COLO829 (cell line): ENCODE measurements at places on chromosomes 5 and 9.

DNA sequence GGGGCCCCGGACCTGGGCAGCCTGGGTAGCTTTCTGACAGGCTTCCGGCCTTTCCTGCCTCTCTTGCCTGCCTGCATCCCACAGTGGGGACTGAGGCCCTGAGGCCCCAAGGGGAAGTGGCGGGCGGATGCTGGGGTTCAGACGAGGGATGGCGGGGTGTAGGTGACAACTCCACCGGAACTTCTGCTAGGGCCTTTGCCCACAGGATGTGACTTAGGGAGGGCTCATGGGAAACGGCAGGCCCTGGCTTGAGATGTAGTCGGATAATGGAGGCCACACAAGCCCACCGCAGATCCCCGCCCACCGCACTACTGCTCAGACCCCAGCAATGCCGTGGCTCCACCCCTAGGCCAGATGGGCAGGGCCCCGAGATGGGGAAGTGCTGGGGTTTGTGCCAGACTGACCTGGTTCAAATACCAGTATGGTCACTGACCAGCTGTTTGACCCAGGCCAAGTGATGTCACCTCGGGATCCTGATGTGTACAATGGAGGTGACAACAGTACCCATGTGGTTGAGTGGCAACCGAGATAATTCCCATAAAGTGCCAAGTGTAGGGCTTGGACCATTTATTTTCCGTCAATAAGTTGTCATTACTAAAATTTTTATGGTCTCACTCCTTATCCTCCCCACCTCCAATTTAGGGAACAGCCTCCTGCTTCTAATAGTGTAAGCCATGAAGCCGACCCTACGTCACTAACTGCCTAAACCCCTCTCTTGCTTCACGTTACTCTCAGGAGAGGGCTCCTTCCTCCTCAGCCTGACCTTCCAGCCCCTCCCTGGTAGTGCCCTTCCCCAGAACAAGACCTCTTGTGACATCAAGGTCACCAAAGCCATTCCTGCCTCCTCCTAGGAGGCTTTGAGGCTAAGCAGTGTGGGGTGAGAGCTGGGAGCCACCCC is 2.5 kb upstream of the CDK9 start:
- no peak for DNase-seq

DNA sequence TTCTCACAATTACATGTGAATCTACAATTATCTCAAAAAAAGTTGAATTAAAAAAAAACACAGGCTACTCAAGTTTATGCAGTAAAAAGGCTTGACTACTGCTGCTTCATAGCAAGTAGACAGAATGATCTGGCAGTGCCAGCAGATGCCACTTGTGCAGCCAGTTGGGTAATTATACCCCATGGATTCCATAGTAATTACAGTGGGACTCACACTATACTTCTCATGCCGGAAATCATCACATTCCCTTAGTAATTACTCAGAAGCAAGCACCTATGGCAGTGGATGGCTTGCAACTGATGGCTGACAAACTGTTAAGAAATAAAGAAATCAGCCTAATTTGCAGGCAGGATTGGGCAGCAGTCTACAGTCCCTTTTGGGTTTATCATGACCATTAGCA is 463.2 kb upstream of the KLF4 start:
- no peak for DNase-seq

DNA sequence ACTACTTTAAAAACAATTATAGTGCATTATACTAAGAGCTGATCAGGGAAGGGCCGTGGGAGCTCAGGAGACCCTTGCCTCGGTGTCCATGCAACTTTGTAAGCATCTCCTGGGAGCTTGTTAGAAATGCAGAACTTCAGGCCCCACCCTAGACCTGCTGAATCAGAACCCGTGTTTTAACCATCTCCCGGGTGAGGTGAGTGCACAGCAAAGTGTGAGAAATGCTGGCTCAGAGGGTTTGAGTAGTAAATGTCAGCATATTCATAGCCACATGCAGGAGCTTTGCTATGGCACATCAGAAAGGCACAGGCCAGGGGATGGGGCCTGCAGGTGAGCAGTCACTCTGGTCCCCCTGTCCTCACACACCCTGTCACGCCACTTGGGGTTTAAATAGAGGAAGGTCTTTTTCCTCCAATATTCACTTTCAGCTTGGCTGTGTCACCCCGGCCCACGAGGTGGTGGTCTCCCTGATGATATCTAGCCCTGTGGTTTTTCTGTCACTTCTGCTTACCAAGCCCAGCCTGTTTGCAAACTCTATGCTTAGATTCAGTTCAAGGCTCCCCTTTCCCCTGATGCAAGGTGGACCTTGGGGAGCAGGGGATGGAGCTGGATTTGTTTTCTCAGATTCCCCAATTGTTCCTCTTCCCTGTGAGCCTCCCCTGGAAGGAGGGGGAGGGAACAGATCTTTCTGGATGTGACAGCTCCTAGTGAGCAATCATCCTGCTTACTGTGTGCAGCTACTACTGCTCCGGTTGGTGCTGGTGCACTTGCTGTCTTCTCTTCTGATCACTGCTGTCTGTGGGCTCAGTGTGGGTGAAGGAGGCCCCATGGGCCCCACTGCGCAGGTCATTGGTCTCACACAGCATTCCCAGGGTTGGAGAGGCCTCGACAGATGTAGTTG is 51.8 kb upstream of the TGFBR1 start:
- no peak for DNase-seq

DNA sequence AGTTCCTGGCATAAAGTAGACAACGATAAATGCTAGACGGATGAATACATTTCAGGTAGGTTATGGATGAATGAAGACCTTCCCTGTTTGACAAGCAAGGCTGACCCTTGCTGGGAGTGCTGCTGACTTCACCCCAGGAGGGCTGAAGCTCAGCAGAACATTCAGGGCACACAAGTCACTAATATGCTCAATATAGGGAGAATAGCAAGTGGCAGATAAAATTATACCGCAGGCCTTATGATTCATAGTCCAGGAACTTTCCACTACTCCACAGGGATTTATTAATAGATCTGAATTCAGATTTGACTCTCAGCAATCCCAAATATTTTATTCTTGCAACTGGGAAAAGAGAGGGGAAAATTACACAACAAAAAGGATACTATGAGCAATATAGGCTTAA is 38.2 kb upstream of the GRAMD2B start:
- DNase-seq = no peak

DNA sequence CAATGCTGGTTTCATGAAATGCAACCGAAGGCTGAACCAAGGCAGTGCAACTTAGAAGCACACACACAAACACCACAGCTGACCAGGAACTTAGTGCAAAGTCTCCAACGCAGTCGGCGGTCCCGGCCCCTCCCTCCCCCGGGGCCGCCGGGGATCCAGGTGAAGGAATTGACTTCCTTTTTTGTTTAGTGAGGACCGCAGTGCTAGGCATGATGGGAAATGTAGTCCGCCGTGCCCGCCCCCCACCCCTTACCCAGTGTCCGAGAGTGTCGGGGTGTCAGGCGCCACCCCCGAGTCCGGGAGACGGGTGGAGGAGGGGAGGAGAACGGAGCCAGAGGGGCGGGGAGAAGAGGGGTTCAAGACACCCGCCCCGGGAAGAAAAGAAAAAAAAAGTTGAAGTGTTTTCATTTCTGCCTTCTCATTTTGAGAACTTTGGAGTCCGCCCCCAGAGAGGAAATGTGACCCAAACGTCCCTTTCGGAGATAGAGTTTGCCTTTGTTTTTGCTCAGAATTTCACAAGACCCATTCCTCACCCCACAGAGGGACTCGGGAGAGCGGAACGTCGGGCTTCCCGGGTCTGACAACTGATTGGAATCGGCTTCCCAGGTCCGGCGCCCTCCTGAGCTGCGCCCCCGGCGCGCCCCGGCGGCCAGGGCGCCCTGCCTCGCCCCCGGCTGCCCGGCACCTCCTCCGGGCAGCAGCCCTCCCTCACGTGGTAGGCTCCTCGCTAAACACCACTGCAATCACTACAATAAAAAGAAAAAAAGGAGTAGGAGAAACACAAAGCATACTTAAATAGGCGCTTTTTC is 2.0 kb downstream of the IER5L start:
- peak; percentile 82 for DNase-seq

- no peak for DNase-seq
Observed at GRCh38 chr5:39140558-39141168, 66.5 kb upstream of the RICTOR start.

- DNase-seq = no peak
Observed at GRCh38 chr5:101677961-101678360, 618.1 kb downstream of the SLCO4C1 start.

GRCh38 chr5:168408561-168409305 is 77.5 kb upstream of the RARS1 start:
- DNase-seq = peak; percentile 13

DNA sequence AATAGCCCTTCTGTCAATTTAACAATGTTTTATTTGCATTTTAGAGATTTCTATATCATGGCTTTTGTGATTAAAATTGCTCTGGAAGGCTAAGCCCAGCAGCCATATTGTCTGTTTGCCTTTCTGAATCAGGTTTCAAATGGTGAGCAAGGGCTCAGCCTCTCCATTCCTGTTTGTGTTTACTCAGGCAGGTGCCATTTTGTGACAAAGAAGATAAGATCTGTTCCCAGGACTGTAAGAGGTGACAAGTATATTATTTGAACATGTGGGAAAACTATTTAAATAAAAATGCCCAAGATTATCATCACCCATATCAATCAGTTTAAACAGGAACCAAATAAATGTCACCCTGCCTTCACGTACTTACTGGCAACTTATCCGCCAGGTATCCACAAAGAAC is 641.3 kb upstream of the KLF4 start:
- no peak for DNase-seq

DNA sequence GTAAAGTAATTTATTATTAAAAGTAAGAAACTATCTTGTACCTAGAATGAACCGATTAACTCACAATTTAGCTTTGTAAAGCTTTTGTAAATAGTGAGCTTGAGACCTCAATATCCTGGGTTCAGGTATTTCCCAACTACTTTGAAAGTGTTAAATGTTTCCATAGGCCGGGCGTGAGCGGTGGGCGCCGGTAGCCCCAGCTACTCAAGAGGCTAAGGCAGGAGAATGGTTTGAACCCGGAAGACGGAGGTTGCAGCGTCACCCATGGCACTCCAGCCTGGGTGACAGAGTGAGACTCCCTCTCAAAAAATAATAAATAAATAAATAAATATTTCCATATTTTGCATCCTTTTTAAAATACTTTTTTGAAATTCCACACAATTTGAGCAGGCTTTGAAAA is 1.5 kb upstream of the ANKH start:
- DNase-seq = no peak

GRCh38 chr9:33029231-33029786 is 4.2 kb downstream of the DNAJA1 start:
- no peak for DNase-seq

- DNase-seq = no peak
Observed at GRCh38 chr5:170445936-170446335, 56.8 kb upstream of the KCNMB1 start.

DNA sequence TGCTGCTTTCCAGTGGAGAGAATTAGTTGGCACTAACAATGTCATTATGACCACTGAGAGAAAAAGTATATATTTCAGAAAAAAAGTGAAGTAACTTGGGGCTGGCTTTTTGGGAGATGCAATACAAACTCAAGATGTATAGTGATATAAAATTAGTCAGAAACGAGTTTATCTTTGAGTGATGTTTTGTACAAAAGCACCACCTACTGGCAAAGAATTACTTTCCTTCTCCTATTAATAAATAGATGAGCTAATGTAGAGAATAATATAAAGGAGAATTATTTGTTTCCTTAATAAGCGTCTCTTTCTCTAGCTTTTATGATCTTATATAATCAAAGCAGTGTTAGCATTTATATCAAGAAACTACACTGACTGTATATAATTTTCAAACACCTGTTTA is 158.8 kb downstream of the MEF2C start:
- no peak for DNase-seq

- no peak for DNase-seq
Observed at GRCh38 chr5:136563489-136563888, 198.1 kb upstream of the TRPC7 start.

GRCh38 chr5:58868931-58869330 is 286.1 kb downstream of the RAB3C start:
- no peak for DNase-seq

DNA sequence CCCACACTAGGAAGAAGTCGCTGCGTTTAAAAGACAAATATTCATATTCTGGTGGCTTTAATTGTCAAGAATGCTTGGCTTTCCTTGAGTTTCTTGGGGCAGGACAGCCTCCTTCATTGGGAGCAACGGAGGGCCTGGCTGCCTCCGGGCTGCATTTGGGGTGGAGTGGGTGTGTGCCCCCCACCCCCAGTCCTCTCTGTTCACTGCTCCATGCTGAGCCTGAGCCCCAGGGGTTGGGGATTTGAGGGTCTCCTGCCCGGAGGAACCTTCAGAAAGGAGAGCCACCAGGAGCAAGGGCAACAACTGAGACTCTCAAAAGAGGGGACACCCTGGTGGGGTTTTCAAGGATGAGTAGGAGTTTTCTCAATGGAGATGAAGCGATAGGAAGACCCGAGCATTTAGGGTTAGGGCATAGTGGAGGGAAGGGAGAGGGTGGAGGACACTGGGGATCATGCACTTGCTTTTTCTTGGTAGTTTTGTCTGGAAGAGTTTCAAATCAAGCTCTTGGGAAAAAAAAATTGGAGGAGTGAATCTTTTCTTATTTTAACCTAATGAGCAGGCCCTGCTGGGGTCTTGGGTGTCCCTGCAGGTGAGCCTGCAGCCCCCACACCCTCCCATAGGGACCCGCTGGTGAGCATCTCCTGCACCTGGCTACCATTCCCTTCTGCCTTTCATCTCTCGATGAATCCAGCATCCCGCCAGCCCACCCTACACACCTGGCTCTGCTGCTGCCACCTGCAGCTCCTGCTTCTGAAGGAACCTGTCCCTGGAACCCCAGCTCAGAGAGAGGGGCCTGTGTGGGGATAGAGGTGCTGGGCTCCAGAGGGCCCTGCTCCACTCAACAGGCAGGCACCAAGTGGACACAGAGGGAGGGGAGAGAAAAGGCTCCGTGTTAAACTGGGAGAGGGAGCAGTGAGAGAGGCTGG is 4.1 kb downstream of the SLC6A19 start:
- no peak for DNase-seq

DNA sequence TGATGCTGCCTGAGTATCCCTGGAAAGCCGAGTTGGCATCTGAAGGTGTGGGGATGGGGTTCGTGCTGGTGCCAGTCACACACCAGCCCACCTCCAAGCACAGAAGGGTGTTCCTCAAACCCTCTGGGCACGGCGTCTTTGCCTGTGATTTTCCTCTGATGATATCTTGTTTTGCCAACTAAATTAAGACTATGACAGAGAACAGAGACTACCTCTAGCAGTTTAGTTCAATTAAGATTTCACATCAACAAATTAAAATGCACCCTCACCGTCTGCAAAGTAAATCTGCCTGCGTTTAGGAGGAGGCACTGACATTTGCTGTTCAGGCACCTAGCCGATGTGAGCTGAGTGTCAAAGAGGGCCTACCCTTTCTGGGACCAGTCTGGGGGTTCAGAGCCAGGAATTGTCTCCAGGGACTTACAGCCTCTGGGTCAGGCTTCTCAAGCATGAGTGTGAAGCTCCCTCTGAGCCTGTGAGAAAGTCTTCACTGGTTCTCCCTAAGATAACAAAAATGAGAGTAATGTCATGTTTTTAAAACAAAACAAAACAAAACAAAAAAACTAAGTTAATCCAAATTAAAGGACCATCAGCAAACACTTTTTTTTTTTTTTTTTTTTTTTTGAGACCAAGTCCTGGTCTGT is 55.4 kb upstream of the CTNNA1 start:
- no peak for DNase-seq
